ENCODE measurements at places on chromosomes 12 and 14. TPM values are rescaled to one million over a fixed set of nuclear protein-coding genes. Genes with fewer than 3 reads are reported as not detected.

GRCh38 chr12:6135071-6135470, 10.6 kb upstream of the VWF start:
- no peak for DNase-seq

DNA sequence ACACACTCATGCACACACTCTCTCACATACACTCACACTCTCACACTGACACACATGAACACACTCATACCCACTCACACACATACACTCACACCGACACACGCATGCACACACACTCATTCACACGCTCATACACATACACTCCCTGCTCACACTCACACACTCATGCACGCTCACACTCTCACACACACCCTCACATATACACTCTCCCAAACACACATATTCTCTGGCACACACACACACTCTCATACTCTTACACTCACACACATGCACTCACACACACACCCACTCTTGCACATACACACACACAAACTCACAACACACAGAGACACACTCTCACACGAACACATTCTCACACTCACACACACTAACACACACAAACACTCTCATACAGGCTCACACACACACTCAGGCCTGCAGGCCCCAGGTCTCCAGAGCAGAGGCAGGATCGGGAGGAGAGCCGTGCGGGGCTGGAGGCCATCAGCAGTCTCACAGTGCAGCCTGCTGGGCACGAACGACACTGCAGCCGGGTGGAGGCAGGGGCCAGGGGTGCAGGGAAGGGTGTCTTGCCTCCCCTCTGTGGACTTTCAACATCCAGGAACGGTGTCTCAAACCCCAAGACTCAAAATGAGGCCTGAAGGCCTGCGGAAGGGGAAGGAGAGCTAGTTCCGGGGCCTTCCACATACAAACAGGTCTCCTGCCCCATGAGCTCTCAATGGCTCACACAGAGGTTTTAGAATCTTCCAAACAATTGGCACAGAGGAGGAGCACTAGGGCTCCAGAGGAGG, 148.7 kb downstream of the ANO2 start:
- no peak for DNase-seq

DNA sequence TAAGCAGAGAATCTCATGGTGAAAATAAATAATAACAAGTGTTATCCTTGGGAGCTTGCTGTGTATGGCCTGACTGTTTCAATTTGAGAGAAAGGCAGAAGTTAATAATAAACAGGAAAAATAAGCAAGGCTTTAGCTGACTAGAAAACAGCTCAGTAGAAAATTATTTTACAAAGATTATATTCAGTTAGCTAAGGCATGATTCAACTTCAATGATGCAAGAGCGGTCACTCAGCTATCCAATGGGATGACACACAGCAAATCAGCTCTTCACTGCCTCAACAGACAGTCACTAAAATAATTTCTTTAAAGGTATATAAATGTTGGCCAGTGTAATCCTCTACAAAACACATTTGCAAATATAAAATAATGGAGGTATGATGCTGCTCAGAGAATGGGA, 18.6 kb downstream of the GSTZ1 start:
- DNase-seq, result peak; percentile 66

- no peak for DNase-seq
Observed at GRCh38 chr14:45082420-45082819, 1.5 kb upstream of the PRPF39 start.

DNA sequence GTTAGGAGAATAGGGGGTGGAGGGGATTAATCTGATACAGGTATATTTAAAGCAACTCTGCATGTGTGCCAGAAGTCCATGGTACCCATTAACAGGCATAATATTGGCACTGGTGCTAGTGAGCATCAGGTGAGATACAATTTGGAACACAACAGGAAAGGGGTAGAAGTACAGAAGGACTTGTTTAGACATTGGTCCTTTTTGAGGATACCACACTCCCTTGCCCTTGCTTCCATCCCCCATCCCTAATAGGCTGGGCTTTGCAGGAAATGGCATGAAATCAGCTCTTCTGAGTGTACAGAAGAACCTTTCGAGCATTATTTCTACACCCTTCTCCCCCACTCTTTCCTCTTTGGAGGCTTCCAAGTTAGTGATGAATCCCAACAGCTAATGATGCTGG, 16.4 kb downstream of the PCBP2 start:
- DNase-seq, result no peak

GRCh38 chr14:72883961-72884360, 9.9 kb downstream of the DPF3 start:
- peak; percentile 79 for DNase-seq

DNA sequence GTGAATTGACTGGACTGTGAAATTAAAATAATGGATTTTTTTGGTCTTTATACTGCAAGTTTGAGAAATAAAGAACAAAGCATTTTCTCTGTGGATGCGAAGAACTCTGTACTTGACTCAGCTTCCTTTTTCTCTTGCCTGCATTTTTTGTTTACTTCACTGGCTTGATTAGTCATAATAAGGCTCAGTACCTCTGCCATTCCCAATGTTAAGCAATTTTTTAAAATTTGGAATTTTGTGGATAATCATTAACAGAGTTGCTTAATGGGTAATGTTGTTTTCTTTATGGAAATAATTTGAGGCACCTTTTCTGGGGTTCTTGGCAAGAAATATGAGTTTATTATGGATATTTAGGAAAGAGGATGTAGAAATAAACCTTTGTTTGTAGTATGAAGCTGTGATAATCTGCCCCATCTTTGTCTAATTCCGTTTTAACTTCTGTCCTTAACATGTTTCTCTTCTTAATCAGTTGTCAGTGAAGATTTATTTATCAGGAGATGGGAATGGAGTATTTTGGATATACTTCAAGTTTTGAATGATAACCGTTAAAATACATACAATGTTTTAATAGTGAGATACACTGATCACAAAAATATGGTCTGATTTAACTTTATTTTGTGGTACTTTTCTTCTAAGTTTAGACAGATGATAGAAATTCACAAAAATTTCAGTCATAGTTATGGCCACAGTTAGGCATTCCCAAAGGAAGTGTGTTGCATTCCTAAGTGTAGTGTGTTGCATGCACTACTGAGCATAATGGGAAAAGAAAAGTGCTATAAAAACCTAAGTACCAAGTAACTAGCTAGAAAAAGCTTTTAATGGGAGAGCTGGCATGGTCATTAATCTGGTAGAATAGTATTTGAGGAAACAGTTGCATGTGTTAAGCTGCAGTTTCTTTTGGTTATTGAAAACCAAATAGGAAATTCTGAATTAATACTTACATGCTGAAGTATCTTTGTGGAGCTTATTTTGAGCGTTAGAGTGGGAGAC, 27.7 kb downstream of the WNK1 start:
- DNase-seq, result peak; percentile 66

GRCh38 chr12:74285773-74286172, 251.9 kb upstream of the ATXN7L3B start:
- DNase-seq, result peak; percentile 76

DNA sequence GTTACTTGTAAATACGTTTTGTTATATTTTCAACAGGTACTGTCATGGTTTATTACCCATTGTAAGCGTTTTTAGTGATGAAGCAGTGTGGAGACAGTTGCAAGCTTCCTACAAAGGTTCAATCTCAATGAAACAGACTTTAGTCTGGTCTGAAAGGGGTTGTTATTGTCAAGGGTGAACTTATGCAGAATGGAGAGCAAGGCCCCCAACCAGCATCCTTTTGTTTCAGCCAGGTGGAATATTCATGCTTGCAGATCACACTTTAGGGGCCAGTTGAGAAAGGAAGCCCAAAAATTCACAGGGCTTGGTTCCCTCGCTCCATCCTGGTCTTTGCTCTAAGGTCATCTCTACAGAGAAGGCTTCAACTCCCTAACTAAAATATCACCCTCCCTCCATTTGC, 103.7 kb downstream of the PRICKLE1 start:
- DNase-seq, result no peak

DNA sequence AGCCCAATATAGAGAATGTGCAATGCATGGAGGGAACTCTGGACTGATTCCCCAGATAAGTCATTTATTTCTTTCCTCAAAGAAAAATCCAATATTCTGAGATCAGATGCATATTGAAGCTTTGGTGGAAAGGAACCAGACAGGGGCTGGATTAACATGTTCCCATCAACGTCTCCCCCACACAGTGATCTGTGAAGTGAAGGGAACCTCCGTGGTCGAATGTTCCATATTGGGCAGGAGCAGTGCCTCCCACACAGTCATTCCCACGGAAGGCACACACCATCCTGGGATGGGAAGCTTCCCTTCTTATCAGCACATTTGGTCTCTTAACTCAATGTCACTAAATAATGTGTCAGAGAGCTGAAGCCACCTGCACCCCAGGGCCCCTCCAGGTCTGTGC, 247.1 kb downstream of the BCL11B start:
- DNase-seq, result no peak

- peak; percentile 56 for DNase-seq
Observed at GRCh38 chr12:5745251-5745888, 199.7 kb downstream of the ANO2 start.

- DNase-seq, result no peak
Observed at GRCh38 chr12:80714846-80715245, 1.9 kb upstream of the MYF5 start.

DNA sequence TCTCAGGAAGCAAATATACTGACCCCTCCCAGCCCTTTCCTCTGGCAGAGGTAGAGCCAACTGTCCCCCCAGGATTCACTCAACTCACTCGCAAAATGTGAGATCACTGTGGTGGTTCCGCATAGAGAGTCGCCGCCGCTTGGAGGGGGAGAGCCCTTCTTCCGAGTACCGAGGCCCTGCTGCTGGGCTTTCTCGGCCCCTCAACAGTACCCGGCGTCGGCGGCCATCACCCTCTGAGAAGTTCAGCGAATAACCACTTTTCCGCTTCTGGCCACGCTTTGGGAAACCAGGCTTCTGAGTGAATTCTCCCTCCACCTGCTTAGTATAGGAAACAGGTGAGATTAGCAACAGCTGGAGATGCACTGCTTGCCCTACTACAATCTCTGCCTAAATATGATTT, 31.1 kb downstream of the BAZ2A start:
- no peak for DNase-seq

DNA sequence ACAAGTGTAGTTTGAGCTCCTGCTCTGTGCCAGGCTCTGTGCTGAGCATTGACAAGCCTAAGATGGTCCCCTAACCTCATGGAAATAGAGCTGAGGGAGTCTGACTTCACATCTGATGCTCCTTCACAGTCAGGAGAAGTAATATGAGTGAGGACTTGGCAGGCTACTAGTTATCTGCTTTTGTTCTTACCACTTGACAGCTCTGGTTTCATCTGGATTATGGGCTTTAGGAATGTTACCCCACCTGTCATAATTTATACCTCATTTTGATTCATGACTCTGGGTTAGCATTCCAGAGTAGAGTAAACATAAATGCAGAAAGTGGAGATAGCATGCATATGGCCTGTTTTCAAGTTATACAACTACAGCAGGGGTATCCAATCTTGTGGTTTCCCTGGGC, 40.5 kb downstream of the ATP6V1D start:
- DNase-seq, result no peak

- DNase-seq, result peak; percentile 64
Observed at GRCh38 chr14:64671591-64671990, 32.6 kb upstream of the PLEKHG3 start.

DNA sequence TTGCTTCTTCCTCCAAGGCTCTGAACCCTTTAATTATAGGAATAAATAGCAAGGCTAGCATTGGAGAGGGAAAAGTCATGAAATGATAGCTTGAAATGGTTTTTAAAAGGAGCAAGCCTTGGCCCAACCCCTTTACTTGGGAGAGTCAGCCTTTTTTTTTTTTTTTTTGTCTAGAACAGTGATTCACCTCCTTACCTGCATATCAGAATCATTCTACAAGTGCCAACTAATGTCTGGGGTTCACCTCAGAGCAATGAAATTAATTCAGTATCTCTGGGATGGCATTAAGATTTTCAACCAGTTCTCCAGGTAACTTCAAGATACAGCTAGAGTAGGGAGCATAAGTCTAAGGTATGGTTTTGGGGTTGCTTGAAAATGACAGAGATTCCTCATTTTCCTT, 41.3 kb upstream of the TMTC2 start:
- DNase-seq, result peak; percentile 78

- no peak for DNase-seq
Observed at GRCh38 chr12:75738486-75738885, 227.1 kb upstream of the KRR1 start.

DNA sequence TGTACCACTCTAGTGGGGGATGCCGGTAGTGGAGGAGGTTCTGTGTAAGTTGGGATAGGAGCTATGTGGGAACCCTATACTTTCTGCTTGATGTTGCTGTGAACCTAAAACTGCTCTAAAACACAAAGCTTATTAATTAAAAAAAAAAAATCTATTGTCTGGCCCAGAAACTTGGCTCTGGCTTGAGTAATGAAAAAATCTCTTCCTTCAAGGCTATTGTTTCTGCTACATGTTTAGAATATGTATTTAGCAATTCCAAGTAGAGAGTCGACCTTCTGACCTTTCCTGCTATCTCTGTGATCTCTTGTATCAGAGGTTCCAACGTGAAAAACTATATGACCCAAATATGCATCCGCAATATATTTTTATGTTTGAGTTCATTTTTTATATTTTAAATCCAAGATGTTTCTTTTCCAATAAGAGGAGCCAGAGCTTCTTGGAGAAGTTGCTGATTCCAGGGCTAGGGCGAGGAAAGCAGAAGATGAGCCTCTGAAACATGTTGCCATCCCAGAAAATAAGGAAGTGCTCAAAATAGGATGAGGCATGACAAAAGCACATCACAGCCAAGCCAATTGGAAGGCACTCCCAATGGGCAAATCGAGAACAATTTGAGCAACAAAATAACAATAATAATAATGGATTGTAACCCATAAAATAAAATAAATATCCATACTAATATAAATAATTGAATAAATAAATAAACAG, 184.6 kb upstream of the TMEM260 start:
- DNase-seq, result no peak

DNA sequence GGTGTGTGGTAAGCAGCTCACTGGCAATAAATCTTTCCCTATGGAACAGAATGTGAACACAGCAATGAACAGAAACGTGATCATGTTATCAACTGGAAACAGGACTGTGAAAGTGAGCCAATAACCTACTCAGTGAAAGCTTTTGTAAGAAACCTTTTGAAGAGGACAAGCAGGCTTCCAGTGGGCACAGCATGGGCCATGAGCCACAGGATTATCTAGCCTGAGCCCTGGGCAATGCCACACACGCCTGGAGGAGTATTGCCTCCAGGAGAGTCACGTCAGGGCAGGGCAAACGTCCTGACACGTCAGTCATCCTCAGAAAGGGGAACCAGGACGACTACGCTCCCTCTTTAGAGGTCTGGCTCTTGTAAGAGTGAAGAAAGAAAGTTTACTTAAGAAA, 32.3 kb downstream of the NRDE2 start:
- DNase-seq, result no peak

GRCh38 chr12:114668151-114668885, 15.7 kb downstream of the TBX3 start:
- DNase-seq, result peak; percentile 54

Gene ERP27
- not detected for total RNA-seq

Gene PDE3A
- under 0.01 TPM for total RNA-seq

Gene TAC3
- not detected for total RNA-seq

Gene OTUB2
- total RNA-seq, result 1.3 TPM

Gene FZD10
- 0.77 TPM for total RNA-seq

Gene KRT72
- total RNA-seq, result not detected

Gene PRPH
- 0.26 TPM for total RNA-seq

Gene ANKRD33
- total RNA-seq, result not detected

Gene EXOC3L4
- 0.26 TPM for total RNA-seq

Gene DLK1
- not detected for total RNA-seq

Gene IKBIP
- 4.2 TPM for total RNA-seq

Gene TCL1A
- total RNA-seq, result not detected

Gene FGF23
- total RNA-seq, result not detected

Gene RNASE7
- 12.1 TPM for total RNA-seq

Gene ZCRB1
- total RNA-seq, result 33.4 TPM
